Cortex of kidney (tissue), 1 donor: ENCODE measurements at places on chromosomes 3 and 15.

DNA sequence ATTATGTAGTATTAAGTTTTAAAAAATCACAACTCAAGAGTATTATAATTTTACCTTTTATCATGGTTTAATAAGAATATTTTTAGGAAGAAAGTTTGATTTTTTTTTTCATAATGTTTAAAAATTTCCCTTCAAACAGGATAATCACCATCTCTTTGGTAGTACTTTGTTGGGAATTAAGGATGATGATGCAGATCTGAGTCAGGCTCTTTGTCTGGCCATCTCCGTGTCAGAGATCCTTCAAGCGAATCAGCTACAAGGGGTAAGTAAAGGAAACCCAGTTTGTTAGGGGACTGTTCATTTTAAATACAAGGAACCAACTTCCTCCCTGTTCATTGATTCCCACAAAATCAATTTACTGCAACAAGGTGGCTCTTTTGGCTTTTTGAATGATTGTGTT is 36.8 kb upstream of the NIT2 start:
- DNase-seq = no peak

GRCh38 chr3:76643623-76644304 is 396.1 kb upstream of the ROBO2 start:
- DNase-seq = no peak

DNA sequence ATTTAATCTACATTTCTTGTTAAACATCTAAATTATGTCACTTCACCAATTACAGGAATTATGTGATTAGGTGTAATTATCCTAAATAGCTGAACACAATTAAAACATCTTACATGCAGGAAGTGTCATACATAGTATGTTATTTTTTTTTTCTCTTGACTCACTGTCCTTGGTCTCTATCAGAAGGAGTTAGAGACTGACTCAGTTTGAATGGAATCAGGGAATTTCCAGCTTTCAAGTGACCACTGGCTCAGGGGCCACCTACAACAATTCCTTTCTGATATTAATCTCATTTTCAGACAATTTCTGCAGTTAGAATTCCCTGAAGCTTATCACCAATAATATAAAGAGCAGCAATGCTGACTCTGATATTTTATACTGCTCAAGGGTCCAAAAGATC is 400.7 kb downstream of the ROBO1 start:
- DNase-seq = no peak

GRCh38 chr15:50676799-50677483 is 9.7 kb downstream of the TRPM7 start:
- DNase-seq = no peak

DNA sequence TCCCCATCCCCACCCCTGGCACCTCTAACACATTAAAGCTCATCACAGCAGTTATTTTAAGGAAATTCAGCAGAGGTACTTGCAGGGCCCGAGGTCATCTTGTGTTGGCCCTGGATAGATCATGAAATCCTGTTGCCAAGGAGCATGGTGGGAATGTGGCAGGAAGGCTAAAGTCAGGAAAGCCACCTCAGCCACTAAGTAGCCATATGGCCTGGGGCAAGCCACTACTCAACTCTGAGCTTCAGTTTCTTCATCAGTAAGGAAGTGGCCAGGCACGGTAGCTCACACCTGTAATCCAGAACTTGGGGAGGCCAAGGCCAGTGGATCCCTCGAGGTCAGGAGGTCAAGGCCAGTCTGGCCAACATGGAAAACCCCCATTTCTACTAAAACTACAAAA is 55.9 kb downstream of the LIPC start:
- DNase-seq = no peak

DNA sequence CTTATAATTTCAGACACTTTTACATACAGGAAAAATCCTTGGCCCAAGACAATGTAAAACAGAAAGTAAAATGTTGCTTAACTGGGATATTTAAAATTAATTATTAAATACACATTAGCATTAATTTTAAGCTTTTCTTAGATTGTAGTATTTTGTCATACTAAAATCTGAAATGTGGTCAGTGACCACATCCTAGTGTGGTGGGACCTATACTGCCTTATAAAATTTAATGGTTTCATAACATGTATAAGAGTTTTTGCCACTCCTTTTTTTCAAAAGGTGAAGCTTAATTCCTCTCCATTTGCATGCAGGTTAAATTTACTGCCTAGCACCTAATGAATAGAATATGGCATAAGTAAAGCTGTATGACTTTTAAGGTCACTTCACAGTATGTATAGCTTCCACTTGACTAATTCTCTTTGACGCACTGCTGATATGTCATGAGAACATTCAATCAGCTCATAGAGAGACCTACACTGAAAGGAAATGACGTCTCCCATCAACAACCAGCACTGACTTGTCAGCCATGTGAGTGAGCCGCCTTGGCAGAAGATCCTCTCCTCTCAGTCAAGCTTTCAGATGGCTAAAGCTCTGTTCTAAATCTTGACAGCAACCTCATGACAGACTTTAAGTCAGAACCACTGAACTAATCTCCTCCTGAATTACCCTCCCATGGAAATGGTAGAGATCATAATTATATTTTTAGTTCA is 847.8 kb downstream of the SI start:
- no peak for DNase-seq

GRCh38 chr3:121431726-121432517 is 113.9 kb downstream of the POLQ start:
- no peak for DNase-seq

GRCh38 chr15:80640531-80641121 is 54.5 kb upstream of the ABHD17C start:
- DNase-seq = no peak

DNA sequence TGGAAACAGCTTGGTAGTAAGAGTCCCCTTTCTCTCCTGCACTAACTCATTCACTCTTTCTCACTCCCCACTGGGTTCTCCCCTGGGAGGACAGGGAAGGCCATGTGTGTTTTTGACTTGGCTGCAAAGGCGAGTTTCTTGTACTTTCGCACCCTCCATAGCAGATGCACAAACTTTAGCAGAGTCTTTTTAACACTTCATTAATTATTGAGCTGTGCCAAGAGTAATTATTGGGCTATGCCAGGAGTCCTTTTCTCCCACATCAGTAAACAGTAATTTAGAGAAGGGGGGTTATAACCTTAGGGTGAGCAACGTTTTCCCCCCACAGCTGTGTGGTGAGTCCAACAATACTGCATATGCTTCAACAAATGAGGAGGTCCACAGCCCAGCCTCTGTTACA is 224.4 kb upstream of the ATP11B start:
- no peak for DNase-seq

DNA sequence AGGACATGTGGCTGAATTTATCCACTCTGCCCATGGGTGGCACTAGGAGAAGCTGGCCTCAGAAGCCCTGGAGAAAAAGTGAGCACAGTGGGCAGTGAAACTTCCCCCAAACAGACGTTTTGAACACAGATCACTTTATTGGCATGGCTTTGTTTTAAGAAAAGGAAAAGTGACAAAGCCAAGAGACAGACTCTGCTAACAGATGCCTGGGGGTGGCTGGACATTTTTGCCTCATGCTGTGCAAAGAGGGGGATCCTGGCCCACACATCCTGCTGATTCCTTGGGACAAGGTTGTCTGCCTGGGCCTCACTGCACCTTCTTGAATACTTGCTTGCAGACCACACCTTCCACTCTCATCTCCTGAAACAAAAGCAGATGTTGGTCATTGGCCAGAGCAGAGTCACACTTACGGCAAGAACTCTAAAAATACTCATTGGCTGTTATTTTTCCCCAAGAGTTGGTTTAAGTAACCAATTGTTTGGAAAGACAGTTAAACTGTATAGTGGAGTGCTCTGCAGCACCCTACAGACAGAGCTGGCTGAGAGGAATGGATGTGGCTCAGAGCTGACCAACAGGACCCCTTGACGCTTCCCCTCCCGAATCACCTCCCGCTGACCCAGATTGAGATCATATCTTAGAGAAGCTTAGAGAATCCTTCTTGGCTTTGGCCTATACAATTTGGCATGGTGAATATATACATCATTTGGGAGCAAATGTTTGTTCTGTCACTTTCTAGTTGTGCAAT is 22.0 kb downstream of the RBP1 start:
- no peak for DNase-seq

- no peak for DNase-seq
Measured at GRCh38 chr15:100601617-100602063, 344 bp downstream of the LINS1 start.

DNA sequence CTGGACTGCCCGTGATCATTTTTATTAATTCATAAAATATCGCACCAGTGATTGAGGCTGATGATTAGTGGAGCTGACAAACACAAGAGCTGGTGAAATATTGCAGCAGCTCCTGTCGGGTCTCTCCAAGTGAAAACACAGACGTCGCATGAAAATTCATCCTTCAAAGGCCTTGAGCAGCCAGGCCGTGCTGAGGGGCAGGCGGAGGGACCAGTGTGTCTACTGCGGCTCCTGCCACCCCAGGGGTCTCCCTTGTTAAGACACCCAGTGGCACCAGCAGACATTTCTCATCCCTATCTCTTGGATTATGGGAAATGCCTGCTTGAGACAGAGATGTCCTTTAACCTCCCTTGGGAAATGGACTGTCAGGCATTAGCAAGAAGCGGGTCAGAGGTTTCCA is 289.4 kb upstream of the TLE3 start:
- no peak for DNase-seq

- no peak for DNase-seq
Measured at GRCh38 chr3:181726351-181727330, 14.9 kb downstream of the SOX2 start.

GRCh38 chr15:87228460-87228859 is 1028.1 kb downstream of the NTRK3 start:
- DNase-seq = no peak

DNA sequence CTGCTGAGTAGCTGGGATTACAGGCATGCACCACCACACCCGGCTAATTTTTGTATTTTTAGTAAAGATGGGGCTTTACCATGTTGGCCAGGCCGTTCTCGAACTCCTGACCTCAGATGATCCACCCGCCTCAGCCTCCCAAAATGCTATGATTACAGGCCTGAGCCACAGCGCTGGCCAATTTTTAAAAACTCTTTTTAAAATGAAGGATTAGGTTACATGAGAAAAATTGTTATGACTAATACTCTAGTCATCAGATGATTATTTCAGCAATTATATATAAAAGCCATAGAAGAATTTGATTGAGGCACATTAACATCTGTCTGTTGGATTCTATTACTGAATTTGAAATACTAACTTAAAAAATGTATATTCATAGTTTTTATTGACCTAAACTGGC is 134.1 kb upstream of the MNS1 start:
- no peak for DNase-seq

DNA sequence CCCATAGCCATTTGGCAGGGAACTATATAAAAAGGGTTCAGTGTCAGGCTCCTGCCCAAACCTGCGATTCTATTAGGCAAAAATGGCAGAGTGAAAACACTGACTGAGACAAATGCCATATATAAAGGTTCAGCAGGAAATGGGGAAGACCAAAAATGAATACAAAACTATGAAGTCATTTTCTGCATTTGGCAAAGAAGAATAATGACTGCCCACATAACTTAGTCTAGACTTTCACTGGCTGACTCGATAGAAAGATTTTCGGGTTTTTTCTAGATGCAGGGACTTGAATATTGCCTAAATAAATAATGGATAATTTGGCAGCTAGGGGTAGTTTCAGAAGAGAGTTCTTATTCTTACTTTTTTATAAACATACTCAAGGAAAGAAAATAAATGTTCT is 178.0 kb downstream of the TPRG1 start:
- no peak for DNase-seq

DNA sequence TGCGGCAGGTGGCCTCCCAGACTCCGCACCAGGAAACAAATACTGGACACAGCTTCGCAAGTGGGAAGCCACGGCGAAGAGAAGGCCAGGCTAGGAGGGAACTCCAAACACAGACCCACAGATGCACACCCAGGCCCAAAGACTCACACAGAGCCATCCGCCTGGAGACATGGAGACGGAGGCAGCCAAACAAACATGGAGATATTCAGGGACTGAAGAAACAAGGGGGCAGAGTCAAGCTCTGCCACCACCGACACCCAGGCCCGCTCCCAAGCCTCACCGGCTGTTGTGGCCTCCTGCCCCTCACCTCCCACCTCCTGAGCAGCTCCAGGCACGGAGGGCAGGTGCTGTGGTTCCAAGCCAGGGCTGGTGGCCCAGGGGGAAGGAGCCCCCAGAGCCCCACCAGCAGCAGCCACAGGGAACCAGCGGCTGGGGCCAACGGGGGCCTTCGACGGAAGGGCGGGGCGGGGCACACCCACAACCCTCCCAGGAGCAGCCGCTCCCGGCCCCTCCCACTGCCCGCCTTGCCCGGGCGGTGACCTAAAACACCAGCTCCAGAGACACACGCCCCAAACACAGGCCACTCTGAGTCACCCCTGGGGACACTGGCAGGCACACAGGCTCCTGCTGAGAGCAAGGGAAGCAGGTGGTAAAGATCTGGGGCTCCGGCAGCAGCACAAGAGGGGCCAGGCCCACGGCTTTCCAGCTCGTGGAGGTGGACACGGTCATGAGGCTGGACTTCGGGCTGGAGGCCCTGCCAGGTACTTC is 31.9 kb downstream of the TNK2 start:
- no peak for DNase-seq

- no peak for DNase-seq
Measured at GRCh38 chr3:197878427-197878826, 71.6 kb upstream of the RPL35A start.

DNA sequence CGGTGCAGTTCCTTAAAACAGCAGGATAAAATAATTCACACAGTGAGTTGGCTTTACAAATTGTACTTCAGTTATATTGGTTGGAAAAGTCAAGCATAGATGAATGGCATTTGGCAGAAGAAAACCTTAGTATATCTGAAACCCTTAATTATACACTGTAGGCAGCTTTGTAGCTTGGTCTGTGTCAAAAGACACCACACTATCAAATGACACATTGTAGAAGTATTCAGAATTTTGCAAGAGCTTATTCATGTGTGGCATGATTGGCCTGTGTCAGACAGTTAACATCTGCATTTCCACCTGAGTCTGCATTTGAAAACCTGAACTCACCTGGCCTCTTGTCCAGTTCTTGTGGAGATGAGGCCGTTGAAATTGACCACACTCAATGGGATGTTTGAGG is 13.8 kb downstream of the TMEM266 start:
- DNase-seq = no peak

DNA sequence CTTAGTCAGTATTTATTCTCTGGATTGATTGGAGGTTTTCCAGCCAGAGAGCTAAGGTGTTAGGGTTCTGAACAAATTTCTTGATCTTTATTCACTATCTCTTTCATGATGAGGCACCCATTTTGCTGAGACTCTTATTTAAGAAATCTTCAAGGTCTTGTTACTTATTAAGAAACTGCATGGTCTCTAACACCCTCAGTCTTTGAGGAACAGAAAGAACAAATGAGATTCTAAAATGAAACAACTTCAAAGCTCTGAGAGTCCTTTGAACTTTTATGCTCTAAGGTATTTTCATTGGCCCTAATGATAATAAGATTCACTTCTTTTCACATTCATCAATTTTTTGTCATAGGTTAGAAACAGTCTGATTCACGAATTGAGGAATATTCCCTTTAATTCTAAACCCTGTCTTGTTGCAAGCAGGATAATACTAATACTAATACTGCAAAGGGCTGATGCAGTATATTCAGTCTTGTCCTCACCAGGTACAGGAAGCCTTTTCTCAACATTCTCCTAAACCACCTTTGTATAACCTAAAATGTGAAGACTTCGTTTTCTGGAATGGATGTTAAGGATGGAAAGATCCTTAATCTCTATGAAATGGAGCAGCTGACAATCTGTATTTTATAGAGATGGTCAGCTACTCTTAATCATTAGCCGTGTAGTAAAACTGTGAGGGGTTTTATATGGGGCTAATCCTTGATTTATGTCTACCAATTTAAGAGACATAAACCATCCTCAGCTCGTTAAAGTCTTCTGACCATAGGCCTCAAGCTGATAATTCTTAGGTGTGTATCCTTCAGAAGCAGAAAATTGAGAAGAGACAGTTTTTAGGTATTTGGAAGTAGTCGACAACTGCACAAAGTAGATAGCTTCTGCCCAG is 198.3 kb downstream of the OTOL1 start:
- no peak for DNase-seq
